ENCODE measurements at places on chromosomes 3 and 15.

- no peak for DNase-seq
Measured at GRCh38 chr3:40782111-40782721, 257.5 kb downstream of the ZNF621 start.

DNA sequence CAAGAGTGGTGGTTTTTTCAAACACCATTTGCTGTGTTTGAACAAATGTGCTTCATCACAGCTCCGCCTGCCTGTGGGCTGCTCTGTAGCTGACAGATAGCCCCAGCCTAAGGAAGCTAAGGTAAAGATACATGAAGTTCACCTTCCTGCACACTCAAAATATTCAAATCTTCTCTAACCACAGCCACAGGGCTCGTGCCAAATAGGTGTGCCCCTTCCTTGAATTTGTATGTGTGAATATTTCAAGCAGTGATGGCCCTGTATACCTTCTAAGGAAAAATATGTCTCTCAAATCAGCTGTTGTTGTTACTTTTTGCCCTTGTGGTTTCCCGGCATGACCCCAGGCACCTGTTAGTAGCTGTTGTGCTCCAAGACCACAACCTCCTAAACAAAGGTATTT, 92.8 kb downstream of the CCNL1 start:
- DNase-seq, result no peak

DNA sequence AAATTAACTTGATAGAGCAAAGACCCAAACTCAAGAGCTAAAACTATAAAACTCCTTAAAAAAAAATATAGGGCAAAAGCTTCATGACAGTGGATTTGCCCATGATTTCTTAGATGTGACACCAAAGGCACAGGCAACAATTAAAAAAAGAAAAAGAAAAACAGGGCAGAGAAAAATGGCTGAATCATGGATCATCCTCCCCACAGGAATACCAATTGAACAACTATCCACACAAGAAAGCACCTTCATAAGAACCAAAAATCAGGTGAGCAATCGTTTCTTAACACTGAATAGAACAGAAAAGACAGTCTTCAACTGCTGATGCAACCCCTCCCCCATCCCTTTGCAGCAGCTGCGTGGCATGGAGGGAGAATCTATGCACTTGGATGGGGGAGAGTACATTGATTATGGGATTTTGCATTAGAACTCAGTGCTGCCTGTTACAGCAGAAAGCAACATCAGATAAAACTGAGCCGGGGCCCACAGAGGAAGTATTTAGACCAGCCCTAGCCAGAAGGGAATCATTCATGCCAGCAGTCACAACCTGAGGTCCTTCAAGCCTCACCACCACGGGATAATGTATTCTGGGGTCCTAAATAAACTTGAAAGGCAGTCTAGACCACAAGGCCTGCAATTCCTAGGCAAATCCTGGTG, 15.7 kb downstream of the C3orf33 start:
- no peak for DNase-seq

- no peak for DNase-seq
Measured at GRCh38 chr3:23640471-23641146, 165.1 kb upstream of the UBE2E1 start.

DNA sequence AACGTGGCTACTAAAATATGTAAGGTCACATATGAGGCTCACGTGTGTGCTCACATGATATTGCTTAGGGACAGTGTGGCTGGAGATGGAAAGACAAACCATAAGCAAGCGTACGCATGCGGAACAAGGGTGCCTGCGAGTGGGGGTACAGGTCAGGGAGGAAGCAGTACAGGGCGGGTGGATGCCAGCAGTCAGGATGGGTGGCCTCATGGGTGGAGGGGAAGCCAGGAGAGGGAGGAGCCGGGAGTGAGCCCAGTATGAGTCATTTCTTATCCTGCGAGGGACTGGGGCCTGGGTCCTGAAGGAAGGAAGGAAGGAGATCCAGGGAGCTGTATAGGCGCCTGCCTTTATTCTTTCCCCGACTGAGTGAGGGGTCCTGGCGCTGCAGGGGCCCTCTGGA, 42.0 kb upstream of the CGNL1 start:
- no peak for DNase-seq

GRCh38 chr3:128973988-128974564, 19.8 kb downstream of the CFAP92 start:
- DNase-seq, result no peak

DNA sequence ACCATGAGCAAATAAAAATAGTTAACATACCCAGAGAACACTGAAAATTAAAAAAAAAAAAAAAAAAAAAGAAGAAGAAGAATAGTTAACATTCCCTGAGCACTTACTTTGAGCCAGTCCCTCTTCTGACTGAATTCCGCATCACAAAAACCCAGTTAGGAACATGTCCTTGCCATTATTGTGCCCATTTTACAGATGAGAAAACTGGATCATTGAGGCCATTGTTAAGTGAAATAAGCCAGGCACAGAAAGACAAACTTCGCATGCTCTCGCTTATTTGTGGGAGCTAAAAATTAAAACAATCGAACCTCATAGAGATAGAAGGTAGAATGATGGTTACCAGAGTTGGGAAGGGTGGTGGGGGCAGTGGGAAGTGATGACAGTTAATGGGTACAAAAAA, 119.5 kb downstream of the FGF12 start:
- no peak for DNase-seq

DNA sequence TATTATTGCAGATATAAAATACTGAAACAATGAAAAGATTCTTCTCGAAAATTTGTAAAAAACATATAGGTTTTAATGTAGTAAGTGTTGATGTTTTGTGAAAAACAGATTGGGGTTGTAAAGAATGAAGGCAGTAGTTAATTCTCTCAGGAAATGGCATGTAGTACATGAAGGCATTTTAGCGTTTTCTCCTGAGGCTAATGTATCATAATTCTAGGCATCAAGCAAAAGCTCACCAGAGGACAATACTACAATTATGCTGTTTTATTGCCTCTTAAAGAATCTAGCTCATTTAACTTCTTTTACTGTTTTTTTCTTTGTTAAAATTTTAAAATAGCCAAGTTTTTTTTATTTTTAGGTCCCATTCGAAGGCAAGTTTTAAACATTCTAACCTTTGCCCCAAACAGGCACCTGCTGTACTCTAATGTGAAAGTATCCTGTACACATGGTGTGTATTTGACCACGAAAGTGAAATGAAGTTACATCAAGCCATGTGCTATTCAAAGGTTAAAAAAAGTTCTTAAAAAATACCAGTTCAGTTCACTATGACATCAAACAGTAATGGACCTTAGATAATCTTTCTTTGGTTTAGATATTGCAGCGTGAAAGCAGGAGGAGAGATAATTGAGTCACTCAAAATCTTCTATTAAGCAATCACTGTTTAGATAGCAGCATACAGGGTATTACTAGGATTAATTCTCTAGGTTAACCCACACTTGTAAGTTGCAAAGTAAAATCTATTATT, 163.6 kb downstream of the ECT2 start:
- no peak for DNase-seq

DNA sequence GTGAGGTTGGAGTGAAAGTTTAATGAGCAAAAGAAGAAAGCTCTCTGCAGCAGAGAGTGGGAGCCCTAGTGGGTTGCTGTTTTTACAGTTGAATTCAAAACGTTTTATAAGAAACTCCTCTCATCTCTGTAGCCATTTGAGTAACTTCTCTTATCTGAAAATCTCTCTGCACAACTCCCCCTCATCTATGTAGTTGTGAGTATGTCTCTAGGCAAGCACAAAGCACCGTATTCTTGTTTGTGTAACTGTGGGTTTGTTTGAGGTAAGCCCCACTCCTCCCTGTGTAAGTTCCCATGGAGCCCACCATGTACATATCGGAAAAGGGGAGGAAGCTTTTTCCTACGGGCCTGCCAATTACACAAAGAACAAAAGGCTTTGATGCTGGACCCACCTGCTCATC, 56.5 kb upstream of the GOLGA6L2 start:
- no peak for DNase-seq

- DNase-seq, result peak; percentile 52
Measured at GRCh38 chr15:72902245-72902918, 118.8 kb upstream of the ADPGK start.
